ENCODE measurements at places on chromosomes 13 and 19.

- DNase-seq, result no peak
Measured at GRCh38 chr13:105340061-105340606, 1195.3 kb downstream of the EFNB2 start.

GRCh38 chr19:10289167-10289835 is 451 bp upstream of the ICAM5 start:
- no peak for DNase-seq

- no peak for DNase-seq
Measured at GRCh38 chr13:51919531-51919930, 57.8 kb downstream of the CCDC70 start.

DNA sequence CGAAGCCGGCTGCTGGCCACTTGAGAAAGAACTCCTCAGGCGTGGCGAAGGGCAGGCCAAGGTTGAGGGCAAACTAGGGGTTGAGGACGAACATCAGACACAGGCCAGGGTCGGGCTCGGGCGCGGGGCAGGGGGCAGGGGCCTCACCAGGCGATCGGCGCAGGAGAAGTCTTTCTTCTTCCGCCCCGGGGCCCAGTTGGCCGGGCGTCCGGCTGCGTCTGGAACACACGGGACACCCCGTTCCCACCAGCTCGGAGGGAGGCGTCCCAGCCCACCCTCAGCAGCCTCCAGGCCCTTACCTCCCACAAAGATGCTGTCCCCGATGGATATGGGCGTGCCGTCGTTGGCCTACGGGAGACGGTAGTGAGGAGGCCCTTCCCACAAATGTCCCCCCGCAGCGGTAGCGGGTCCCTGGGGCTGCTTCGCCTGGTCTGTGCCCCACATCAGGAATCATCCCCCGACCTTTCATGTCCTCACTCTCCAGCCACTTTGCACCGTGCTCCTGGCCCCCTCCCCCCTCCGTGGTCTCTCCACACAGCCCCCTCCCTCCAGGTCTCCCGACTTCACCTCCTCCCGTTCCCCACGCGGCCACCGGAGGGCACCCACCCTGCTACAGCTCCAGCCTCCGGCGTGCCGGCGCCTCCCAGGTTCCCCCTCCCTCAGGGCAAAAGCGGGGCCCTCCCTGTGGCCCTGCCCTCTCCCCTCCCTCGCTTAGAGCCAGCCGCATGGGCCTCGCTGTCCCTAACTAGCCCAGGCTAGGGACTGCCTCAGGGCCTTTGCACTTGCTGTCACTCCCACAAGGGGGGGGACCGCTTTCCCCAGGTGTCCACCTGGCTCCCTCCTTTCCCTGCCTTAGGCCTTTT is 4.8 kb downstream of the PNKP start:
- DNase-seq, result no peak

DNA sequence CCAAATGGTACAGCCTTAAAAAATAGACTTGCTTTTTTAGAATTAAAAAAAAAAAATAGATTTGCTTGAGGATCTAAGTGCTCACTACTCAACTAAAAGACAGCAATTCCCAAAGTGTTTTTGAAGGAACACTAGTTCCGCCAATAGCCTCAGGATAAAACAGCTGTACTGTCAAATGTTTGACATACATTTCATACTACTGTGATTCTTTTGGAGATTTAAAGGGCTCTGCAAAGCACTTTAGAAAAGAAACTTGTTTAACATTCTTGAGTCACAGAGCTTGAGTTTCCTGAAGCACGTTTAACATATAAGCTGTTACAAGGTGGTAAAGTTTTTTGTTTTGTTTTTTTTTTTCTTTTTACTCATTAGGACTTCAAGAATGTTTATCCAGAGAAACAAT is 23.1 kb upstream of the KLF5 start:
- DNase-seq, result no peak

DNA sequence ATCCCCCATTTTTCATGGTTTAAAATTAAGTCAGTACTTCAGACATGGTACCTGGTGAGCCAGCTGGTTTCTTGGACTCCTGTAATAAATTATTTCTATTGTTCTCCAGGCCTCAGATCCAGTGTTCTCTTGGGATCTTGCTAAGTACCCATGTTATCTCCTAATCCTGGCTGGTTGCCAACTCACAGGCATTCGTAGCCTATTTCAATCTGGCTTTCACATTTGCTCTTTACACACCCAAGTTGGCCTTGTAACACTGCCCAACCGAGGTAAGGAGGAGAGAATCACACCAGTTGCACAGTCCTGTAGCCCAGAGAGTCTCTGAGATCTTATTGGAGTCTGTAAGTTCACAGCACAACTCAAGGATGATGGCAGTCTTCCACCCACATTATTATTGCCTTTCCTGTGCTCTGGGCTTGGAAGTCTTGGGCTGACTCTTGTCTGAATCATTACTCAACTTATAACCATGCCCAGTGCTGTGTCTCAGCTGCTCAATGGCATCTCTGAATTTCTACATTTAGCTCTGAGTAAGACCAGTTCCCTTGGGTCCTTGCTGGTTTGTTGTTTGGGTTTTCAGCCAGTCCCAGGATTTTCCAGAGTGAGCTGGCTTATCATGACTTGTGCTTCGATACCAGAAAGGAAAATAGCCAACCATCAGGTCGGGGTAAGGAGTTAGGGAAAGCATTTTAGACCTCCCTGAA is 76.6 kb upstream of the KLF12 start:
- no peak for DNase-seq

GRCh38 chr13:19607523-19608078 is 25.9 kb upstream of the MPHOSPH8 start:
- DNase-seq, result no peak

DNA sequence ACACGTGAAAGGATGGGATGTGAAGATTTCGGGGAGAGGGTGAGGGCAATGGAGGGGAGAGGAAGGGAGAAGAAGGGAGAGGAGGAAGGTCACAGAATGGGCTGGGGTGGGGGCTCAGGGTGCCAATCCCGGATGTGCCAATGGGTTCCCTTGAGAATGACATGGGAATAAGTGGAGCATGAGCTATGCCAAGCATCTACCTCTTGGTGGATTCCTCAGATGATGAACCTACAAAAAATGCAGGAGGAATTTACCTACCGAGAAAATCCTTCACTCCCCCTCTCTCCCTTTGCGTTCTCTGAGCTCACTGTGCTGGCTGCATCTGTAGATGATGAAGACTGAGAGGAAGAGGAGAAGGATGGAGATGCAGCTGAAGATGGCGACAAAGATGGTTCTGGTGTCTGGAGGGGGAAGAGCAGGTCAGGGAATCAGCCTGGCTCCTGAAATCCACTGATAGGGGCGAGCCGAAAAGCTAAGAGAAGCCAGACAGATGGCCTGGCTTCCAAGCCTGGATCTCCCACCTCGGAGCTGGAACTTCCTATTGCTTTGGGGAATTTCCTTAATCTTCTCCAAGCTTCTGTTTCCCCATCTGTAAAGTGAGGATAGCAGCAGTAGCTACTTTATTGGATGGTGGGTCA is 21.6 kb downstream of the VSTM1 start:
- DNase-seq, result no peak

- no peak for DNase-seq
Measured at GRCh38 chr13:108855737-108856387, 226.5 kb downstream of the MYO16 start.
